ENCODE measurements at places on chromosomes 3 and 15.
A peak's percentile ranks its signal among the peaks of the same experiment; 100 is the strongest.

DNA sequence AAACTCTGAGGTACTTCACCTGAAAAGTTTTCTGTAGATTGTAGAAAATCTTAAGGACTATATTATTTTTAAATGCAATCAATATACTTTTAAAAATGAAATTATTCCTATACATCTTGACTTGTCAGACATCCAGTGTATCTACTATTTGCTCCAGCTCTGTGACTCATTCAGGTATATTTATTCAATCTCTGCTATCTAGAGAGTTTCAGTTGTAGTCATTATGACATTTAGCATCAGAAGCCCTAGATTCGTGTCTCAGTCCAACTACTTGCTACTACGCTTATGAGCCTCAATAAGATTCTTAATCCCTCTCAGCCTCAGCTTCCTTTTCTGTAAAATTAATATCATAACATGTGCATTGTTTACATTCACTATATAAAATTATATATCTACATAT lies 22.3 kb upstream of the EIF1B start:
- no peak for DNase-seq

DNA sequence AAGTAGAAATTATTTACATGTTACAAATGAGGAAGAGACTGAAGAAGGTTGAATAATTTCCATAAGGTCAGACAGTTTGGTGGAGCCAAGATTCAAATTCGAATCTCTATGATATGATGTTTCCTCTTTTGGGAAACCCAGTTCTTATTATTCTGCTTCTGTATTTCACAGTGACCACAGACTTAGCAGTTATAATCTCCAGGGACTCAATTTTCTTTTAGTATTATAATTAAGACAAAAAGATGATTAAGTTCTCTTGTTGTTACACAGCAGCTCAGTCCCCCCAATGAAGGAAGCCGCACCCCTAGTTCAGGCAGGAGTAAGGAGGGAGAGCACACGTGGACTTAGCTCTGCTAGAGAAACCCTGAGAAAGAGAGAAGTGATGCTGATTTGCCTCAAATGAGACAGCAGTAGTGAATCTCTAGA lies 130.6 kb downstream of the CCNL1 start:
- DNase-seq, result no peak

DNA sequence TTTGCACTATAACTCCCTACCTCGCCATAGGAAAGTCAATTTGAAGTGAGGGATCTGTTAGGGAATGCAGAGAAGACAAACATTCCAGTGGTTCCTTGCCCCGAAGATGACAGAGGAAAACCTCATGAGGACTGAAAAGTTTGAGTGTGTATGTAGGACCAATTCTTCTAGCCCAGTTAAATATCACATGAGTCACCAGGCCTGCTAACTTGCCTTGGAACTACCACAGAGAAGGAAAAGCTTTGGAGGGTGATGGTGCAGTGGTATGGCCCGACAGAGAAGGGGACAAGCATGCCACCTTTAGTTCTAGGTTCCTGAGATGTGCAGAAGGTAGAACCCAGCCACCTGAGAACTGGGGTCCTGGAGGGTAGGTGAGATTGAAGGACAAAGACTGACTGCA lies 2.6 kb upstream of the UPK1B start:
- DNase-seq, result no peak

DNA sequence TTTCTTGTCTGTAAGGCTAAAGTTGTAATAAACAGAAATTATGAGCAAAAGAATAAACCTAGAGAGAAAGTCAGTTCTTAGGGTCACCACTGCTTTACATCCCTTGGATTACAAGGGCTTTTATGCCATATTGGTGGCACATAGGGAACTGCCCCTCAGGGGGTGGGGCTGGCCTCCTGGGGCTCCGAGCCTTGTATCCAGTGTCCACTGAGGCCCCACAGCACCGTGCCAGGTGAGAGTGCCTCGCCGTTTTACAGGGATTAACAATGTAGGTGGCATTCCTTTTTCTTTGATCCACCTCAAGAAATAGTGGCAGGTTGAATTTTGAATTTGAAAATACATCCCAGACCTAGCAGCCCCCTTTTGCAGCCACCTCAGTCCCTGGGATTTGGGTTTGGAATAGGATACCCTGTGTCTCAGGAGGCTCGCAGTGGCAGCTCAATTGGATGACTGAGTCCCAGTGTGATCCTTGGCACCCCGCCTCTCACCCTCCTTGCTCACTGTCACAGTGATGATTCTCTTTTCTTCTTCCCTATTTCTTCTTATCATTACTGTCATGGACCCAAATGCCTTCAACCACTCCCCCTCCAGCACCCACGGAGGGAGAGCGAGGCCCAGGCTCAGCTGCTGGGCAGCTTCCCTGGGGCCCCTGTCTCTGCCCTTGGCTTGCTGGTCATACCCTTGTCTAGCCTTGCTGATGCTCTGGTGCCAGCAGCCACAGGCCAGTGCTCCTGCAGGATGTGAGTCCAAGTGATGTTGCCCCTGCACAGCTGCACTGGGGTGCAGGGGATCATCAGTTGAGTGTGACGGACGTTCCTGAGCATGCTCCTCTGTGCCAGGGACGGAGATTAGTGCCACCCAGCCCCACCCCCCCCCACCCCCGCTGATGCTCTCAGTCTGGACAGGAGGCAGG lies 137.9 kb downstream of the DNAJB8 start:
- DNase-seq, result no peak

GRCh38 chr3:50320853-50321335 lies 1.7 kb downstream of the HYAL2 start:
- peak; percentile 89 for DNase-seq

- DNase-seq, result no peak
These were observed 178.4 kb upstream of the CBLB start for GRCh38 chr3:106047221-106047620.

- no peak for DNase-seq
These were observed 3.8 kb downstream of the RASGRF1 start for GRCh38 chr15:79086814-79087213.

GRCh38 chr3:39935261-39935660 lies 125.9 kb downstream of the MYRIP start:
- no peak for DNase-seq

- DNase-seq, result peak; percentile 56
These were observed 785 bp upstream of the IFT57 start for GRCh38 chr3:108222853-108223565.

DNA sequence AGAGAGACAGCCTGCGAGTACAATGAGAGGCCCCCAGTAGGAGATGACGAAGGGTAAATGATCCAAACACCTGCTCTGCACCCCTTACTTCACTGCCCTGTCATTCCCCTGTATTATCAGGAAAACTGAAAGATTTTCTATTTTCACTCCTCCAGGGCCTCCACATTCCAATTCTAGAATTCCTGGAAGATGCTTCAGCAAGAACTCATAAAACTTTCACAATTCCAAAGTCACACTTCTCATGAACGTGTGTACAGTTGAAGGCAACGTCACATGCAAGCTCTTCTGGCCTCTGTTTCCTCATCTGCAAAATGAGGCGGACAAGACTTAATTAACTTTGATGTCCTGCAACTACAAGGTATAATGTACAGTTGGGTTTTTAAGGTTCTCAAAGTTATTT lies 62.8 kb upstream of the SPATA12 start:
- no peak for DNase-seq

- DNase-seq, result no peak
These were observed 38.6 kb upstream of the APH1B start for GRCh38 chr15:63238796-63239195.

- no peak for DNase-seq
These were observed 102.7 kb upstream of the AADACL2 start for GRCh38 chr3:151630938-151631441.

DNA sequence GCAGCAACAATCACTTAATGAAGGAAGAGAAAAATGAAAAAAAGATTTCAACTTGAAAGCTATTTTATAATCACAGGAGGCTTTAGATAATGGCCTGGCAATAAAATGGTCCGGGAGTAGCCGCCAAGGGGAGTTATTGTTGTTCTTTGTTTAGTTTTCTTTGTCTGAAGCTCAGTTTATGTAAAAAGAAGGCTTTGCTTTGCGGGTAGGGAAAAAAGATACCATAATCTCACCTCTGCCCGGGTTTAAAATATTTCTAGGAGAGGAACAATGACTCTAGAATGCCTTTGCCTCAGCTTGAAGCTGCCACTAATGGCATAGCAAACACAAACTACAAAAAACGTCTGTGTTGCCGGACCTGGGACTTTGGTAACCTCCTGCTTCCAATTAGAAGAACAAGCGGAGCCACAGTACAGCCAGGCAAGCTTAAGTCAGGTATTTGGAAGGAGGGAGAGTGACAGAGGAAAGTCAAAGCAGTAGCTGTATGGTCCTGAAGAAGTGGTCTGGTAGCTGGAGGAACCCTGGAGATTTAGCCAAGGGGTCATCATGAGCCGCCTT lies 764.5 kb downstream of the TUSC7 start:
- no peak for DNase-seq

DNA sequence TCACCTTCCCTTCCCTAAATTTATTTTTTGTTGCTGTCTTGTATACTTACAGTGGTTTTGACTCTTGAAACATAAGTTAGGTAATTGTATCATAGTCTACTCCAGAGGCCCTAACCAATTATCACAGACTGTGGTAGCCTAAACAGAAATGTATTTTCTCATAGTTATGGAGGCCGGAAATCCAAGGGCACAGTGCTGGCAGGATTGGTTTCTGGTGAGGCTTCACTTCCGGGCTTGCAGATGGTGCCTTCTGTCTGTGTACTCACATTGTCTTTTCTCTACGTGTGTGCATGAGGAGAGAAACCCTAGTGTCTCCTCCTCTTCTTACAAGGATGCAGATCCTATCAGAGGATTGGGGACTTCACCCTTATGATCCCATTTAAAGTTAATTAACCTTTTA lies 290.2 kb upstream of the KCNMB2 start:
- no peak for DNase-seq

- no peak for DNase-seq
These were observed 580.1 kb downstream of the ROBO2 start for GRCh38 chr3:77620009-77620408.

DNA sequence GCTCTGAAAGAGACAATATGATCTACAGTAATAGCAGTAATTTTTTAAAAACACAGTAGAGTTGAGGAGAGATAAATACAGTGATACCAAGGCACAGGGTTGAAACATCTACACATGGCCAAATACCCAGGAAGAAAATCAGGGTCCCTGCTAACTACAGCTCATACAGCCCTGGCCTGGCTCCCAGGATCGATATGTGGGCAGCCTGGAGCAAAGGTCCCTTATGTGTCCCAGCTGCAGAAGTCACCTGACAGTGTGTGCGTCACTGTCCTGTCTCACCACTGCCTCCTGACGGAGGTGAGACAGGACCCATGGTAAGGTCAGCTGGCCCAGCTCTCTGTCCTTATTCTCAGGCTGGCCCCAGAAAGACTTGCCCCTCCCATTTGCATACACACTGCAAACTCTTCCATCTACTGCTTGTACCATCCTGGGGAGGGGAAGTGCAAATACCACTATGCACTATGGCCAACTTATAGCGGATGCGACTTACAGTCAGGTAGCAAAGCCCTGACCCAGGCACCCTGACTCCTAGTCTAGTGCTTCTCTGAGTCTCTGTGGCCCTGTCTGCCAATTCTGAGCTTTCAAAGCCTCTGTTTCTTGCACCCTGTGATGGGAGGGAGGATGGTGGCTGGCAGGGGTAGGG lies 22.0 kb upstream of the BCL2L10 start:
- DNase-seq, result no peak

- DNase-seq, result no peak
These were observed 144.6 kb upstream of the MEF2A start for GRCh38 chr15:99421172-99421656.

DNA sequence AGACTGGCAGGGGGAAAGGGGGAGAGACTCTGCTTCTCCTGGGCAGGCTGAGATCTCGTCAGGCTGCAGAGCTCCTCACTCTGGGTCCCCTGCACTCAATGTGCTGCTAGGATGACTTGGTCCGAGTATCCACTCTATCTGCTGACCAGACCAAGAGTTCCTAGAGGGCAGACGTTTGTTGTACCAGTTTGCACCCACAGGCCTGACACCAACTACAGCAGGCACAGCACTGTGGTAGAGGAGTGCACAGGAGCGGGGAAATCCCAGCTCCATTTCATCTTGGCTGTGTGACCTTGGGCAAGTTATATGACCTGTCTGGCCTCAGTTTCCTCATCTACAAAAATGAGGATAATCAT lies 29.0 kb downstream of the CCDC12 start:
- no peak for DNase-seq

GRCh38 chr3:65174713-65175112 lies 486.9 kb upstream of the ADAMTS9 start:
- DNase-seq, result no peak

DNA sequence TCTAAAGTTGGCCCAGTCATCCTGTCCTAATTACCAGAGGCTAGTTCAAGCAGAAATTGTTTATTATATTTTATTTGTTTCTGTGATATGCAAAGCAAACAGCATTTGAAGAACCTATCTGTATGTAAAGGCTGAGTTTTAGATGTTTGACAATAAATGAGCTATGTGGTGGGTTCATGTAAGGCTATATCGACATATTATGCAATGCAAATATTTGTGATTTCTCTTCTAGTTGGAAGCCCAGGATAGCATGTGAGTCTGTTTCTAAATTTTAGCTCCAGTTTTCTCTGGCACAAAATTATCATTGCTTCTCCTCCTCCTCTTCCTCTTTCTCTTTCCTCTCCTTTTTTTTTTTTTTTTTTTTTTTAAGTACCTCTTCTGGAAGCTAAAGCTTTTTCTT lies 263.2 kb upstream of the LMCD1 start:
- no peak for DNase-seq

GRCh38 chr3:108472001-108472591 lies 38.3 kb downstream of the MYH15 start:
- no peak for DNase-seq

GRCh38 chr3:150635526-150635925 lies 32.4 kb downstream of the SELENOT start:
- DNase-seq, result no peak

- no peak for DNase-seq
These were observed 52.6 kb downstream of the SLC12A6 start for GRCh38 chr15:34284937-34285336.

GRCh38 chr3:101913168-101913567 lies 63.9 kb downstream of the NFKBIZ start:
- no peak for DNase-seq

DNA sequence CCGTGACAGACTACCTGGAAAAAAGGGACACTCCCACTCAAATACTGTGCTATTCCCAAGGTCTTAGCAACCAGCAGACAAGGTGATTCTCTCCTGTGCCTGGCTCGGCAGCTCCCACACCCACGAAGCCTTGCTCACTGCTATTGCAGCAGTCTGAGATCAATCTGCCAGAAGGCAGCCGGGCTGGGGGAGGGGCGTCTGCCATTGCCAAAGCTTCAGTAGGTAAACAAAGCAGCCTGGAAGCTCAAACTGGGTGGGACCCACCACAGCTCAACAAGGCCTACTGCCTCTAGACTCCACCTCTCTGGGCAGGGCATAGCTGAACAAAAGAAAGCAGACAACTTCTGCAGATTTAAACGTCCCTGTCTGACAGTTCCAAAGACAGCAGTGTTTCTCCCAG lies 128.4 kb upstream of the SETMAR start:
- no peak for DNase-seq

GRCh38 chr15:78797951-78798350 lies 13.3 kb downstream of the ADAMTS7 start:
- DNase-seq, result no peak

DNA sequence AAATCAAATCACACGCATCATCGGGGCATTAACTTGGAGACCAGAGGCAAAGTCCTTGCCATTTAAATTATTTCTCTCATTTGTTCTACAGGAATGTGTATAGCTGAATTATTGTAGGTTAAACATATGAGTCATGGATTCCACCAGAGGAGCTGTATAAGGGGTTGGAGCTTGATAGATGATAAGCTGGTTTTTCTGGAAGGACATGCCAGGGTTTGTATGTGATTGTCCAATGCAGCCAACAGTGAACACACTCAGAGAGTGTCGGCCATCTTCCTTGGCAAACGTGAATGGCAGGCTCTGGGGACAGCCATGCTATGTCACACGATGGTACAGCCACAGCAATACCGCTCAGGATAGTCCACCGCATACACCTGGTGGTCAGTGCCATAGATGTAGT lies 25.1 kb downstream of the SSUH2 start:
- no peak for DNase-seq
